ENCODE measurements at places on chromosomes 6 and 20.

GRCh38 chr6:115131709-115132490, 789.1 kb upstream of the HS3ST5 start:
- DNase-seq, result no peak

- DNase-seq, result no peak
Observed at GRCh38 chr6:142821860-142822259, 123.1 kb downstream of the HIVEP2 start.

DNA sequence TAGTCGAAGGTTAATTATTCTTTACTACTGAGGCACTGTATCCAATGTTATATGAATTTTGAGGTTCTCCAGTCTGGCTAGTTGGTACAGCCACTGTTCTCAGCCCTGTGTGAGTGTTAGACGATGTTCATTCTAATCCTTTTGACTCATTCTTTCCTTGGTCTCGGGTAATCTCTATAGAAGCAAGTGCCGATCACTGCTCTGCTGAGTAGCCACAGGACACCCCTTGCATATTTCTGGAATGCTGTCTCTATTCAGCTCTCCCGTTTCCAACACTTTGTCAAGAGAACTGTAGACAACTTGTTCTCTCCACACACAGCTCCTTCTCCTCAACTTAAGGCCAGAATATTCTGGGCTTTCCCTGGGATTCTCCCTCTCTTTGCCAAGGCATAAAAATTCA, 42.4 kb upstream of the PLCB1 start:
- no peak for DNase-seq

GRCh38 chr6:157194643-157195042, 128.7 kb downstream of the TMEM242 start:
- DNase-seq, result peak; percentile 14

DNA sequence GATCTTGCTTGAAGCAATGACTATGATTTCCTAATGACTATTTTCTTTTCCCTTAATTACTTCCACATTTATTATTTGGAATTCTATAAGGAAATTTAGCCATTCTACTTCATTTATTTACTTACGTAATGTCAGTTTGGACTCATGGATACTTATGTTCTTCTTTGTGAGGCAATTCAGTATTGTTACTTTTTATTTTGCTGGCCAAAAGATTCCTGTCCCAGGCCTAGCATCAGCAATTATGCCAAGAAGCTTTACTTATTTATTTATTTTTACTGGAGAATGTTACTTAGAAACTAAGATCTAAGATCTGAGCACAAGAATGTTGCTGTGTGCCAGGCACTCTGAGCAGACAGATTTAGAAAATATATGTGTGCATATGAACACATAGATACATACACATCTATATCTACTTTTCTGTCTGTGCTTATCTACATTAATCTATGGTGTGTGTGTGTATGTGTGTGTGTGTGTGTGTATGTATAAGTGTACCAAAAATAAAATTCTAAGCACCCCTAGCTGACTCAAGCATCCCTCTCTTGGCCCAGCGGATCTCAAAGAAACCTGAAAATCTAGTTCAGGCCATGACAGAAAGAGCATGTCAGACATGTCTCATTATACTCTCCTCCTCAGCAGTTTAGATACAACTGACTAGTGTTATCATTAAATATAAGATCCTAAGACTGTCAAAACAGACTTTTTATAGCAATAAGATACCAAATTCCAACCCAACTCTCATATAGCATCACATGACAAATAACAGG, 640.0 kb upstream of the GJE1 start:
- DNase-seq, result no peak

Measured in NK-92 treated with Interleukin-12 subunit alpha and Interleukin-12 subunit beta, amount 100 ng/mL, for 24 hours (cell line).